ENCODE measurements at places on chromosomes 5 and 9. TPM values are rescaled to one million over a fixed set of nuclear protein-coding genes. Genes with fewer than 3 reads are reported as not detected.

- no peaks in the 10 kb centered on the region for H3K27me3 ChIP-seq
- no peak overlapping the region for H3K27ac ChIP-seq
- no peaks in the 10 kb centered on the region for H3K4me1 ChIP-seq
- no peak overlapping the region for H3K4me3 ChIP-seq
- no peaks in the 10 kb centered on the region for H3K36me3 ChIP-seq
Measured at GRCh38 chr9:123562844-123563346, 206.9 kb downstream of the CRB2 start.

GRCh38 chr9:137610944-137611343 is 5.5 kb downstream of the ARRDC1 start:
- no peak overlapping the region for H3K4me3 ChIP-seq
- H3K36me3 ChIP-seq: no peaks in the 10 kb centered on the region

DNA sequence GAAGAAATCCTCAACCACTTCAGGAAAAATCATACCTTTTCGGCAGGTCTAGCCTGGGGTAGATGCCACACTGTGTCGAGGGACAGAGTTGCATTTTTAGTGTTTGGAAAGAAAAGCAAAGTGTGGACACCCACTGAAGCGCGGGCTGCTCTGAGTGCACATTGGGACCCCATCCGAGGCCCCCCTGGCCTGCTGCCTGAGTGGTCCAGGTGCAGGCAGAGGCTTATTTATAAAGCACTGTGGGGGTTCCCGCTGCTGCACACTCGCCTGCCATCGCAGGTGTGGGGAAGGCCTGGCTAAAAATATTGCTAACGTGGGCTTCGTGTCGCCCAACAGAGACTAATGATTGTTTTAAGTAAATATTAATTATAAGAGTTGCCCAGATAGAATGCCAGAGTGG is 119.4 kb downstream of the CRB2 start:
- no peak for DNase-seq
- H3K36me3 ChIP-seq: no peaks in the 10 kb centered on the region
- H3K4me3 ChIP-seq: no peak overlapping the region
- H3K27me3 ChIP-seq: no peaks in the 10 kb centered on the region
- no peak overlapping the region for H3K27ac ChIP-seq

GRCh38 chr5:93428868-93429267 is 152.2 kb downstream of the NR2F1-AS1 start:
- no peak for DNase-seq
- H3K27me3 ChIP-seq: no peaks in the 10 kb centered on the region
- no peak overlapping the region for H3K4me3 ChIP-seq
- no peaks in the 10 kb centered on the region for H3K4me1 ChIP-seq
- no peak overlapping the region for H3K27ac ChIP-seq
- no peaks in the 10 kb centered on the region for H3K36me3 ChIP-seq

DNA sequence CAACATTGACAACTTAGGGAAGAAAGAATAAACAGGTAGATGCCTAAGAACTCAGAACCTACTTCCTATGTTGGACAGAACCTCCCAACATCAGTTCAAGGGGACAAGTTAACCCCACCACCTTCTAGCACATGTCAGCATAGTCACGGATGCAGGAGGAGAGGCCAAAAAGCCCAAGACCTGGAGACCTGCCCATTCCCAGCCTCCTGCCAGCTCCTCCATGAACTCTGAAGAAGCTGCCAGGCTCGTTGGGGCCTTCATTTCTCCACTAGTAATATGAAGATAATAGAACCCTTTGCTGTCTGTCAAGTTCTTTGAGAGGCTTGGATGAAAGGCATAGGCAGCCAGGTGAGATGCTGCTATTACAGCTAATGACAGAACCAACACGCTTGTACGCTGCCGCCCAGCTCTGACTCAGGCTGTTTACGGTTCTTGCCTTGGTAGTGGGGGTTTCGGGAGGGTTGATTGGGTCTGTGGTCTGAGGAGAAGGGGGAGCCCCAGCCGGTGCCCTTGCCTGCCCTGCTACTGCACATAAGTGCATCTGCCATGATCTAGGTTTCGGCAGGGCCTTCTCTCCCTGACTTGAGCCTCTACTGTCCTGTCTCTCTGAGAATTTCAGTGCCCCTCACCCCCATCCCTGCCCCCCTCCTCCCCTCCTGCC is 82.2 kb downstream of the NRG2 start:
- H3K4me1 ChIP-seq: no peaks in the 10 kb centered on the region
- no peak for DNase-seq
- no peak overlapping the region for H3K27ac ChIP-seq
- no peak overlapping the region for H3K4me3 ChIP-seq

DNA sequence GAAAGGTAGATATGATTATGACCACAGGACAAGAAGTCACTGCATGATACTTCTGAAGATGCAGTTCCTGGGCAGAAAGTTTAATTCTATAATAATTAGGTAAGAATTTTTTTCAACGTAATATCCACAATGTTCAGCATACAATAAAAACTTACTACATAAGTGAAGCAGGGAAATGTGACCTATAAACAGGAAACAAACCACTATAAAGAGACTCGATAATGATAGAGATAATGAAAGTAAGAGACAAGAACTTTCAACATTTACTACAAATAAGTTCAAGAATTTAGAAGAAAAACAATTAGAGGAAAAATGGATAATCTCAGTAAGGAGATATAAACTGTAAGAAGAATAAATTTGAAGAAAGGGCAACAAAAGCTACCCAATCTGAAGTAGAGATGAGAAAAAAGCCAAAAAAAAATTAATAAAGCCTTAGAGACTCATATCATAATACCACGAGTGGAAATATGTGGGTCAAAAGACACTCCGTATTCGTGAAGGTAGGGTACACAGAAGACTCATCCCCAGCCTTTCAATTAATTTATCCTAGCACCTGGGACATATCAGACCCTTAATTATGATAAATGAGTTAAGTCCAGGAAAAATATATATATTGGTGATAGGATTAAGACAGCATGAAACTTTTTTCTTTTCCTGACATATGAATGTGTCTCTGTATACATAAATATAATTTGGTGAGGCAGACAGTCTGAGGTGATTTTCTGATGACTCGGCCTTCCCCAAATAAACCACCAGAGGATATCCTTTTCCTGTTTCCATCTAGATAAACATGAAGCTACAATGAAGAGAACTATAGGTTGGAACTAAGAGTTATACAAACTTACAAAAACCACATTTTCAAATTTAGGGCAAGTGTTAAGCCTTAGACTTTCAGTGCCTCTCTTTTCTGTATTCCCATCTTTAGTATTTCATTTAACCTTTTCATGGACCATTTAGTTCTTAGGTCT is 120.4 kb downstream of the RAPGEF6 start:
- no peaks in the 10 kb centered on the region for H3K27me3 ChIP-seq
- H3K4me3 ChIP-seq: no peak overlapping the region
- no peaks in the 10 kb centered on the region for H3K36me3 ChIP-seq
- no peak for DNase-seq
- H3K4me1 ChIP-seq: no peaks in the 10 kb centered on the region

- no peak overlapping the region for H3K4me3 ChIP-seq
- H3K27ac ChIP-seq: no peak overlapping the region
- H3K36me3 ChIP-seq: no peaks in the 10 kb centered on the region
- H3K27me3 ChIP-seq: no peaks in the 10 kb centered on the region
- DNase-seq: no peak
Measured at GRCh38 chr5:59354811-59355210, 538.7 kb downstream of the PDE4D start.

DNA sequence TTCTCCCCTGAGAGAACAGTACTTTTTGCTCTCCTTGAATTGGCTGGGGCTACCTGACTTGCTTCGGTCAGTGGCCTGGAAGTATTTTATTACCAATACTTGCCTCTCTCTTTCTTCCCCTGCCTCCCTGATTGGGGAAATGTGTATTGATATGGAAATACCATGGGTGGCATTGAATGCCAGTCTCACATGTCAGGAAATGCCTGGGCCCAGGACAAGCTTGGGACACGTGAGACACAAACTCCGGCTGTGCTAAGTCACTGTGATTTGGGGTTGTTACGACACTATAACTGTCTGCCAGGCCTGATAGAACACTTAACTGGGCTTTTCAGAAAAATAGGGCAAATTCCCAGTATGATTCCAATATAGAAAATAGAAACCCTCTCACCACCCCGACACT is 238.3 kb downstream of the GADD45G start:
- H3K4me3 ChIP-seq: no peak overlapping the region

- H3K27me3 ChIP-seq: no peaks in the 10 kb centered on the region
- peaks cover 16% of the 10 kb centered on the region for H3K4me1 ChIP-seq
- no peaks in the 10 kb centered on the region for H3K36me3 ChIP-seq
- H3K4me3 ChIP-seq: no peak overlapping the region
- DNase-seq: no peak
Measured at GRCh38 chr5:149036168-149036567, 26.7 kb downstream of the SH3TC2 start.

GRCh38 chr9:123761905-123762605 is 167.9 kb downstream of the DENND1A start:
- peaks cover 23% of the 10 kb centered on the region for H3K4me1 ChIP-seq
- no peaks in the 10 kb centered on the region for H3K36me3 ChIP-seq
- H3K27ac ChIP-seq: peak overlapping the region; percentile 71

Gene FCN1
- total RNA-seq: 3.5 TPM

Gene PCDHA4
- total RNA-seq: 0.09 TPM

Gene FAM153A
- 1.1 TPM for total RNA-seq

Measured in right lobe of liver (tissue), 6 donors.